Stimulated activated CD4-positive, alpha-beta T cell treated with anti-CD3 and anti-CD28 coated beads, TNF-alpha, amount 100 ng/mL, for 1 hour (primary cell): ENCODE measurements at places on chromosomes 11 and 22.

DNA sequence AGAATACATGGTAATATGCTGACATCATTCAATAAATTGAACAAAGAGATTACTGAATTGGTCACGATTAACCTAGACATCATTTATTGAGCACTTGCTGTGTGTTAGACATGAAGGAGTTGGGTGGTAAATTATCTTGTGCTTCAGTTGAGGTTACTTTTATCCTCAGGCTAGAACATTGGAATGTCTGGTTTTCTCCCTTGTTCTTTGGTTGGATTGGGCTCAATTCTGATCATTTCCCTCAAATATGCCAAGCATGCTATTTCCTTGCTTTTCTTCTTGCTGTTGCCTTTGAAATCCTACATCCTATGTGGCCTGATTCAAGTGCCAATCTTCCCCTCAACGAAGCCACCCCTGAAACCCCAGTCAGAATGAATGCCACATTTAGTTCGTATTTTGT, 65.8 kb downstream of the DEUP1 start:
- DNase-seq = no peak

GRCh38 chr11:71364176-71364671, 84.0 kb downstream of the DHCR7 start:
- no peak for DNase-seq

GRCh38 chr11:112999520-112999919, 38.3 kb downstream of the NCAM1 start:
- no peak for DNase-seq

DNA sequence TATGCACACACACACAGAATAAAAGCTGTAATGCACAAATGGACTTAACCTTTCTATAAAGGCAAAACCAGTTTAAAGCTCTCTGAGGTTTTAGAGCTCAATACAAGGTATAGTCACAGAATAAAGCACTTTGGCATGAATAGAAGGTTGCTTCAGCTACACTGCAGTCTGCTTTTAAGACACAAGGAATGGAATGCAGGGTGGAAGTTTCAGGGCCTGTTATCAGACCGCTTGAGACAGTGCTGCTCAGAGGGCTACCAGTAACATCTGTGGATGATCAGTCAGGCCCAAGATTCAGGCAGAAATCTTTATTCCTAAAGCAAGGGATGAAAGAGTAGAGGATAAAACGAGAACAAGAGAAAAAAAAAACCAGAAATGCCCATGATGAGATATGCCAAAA, 46.7 kb downstream of the CD44 start:
- no peak for DNase-seq

DNA sequence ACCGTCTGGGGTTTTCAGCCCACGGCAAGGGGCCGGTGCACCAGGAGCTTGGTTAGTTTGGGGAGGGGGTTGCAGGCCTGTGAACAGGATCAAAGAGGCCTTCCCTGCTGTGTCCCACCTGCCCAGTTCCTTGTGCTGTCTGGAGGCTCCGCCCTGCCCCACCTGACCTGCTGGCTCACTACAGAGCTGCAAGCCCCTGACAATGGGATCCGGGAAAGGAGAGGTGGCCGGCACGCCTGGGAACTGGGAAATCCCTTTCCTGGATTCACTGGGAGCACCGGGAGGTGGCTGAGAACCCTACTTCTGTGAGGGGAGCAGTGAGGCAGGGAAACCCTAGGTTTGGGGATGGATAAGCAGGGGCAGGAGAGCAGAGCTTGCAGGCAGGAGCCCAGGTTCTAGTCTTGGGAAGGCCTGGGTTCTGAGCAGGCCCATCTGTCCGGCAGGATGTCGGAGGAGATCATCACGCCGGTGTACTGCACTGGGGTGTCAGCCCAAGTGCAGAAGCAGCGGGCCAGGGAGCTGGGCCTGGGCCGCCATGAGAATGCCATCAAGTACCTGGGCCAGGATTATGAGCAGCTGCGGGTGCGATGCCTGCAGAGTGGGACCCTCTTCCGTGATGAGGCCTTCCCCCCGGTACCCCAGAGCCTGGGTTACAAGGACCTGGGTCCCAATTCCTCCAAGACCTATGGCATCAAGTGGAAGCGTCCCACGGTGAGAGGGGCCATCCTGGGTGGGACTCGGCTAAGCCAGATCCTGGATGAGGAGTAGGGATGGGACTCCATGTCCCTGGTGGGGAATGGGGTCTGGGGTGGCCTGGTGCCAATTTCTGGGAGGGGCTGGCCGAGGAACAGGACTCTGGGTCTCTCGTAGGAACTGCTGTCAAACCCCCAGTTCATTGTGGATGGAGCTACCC, 786 bp downstream of the CAPN1 start:
- no peak for DNase-seq

GRCh38 chr11:113896156-113896879, 8.3 kb upstream of the HTR3B start:
- DNase-seq = no peak

GRCh38 chr22:38696606-38697424, 3.9 kb downstream of the JOSD1 start:
- no peak for DNase-seq

GRCh38 chr11:108965306-108966001, 300.6 kb downstream of the DDX10 start:
- no peak for DNase-seq

- DNase-seq = no peak
These were observed 34.9 kb downstream of the RSPH14 start for GRCh38 chr22:23106906-23107367.
